ENCODE measurements at places on chromosomes 5 and 9.

DNA sequence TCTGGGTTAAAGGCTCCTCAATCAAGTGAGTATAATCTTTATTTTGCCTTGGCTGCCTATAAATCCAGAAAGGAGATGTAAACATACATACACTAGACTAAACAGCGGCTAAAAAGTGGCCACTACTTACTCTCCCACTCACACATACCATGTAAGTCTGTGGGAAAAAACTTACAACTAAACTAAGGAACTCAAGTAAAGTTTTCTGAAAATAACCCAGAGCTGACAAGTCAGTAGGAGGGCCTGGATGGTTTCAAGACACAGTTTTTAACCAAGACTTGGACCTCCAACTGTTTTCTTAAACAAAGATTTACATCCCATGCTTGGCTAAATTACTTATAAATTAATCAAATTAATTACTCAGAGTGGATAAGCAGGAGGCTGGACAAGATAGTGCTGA is 64.5 kb downstream of the CEP120 start:
- DNase-seq, result no peak

- DNase-seq, result no peak
Observed at GRCh38 chr5:71681296-71681695, 37.8 kb upstream of the CARTPT start.

GRCh38 chr5:33465120-33465519 is 24.4 kb downstream of the TARS1 start:
- DNase-seq, result no peak

DNA sequence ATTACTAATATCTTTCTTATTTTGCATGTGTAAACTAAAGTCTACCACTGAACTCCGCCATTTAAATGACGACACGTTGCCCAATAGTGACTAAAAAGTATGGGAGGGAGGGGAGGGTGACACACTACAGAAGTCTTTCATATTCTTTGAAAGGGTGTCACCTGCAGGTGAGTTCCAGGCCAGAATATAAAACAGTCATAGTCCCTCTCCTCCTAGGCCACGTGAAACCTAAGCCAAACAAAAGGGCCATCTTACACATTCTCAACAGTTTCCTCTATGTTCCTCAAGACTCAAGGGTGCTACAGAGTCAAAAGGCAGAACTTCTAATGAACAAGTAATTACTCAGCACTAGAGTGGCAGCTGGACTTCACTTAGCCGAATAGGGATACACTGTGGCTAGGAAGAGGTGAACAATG is 6.4 kb downstream of the CEMIP2 start:
- DNase-seq, result no peak

- DNase-seq, result no peak
Observed at GRCh38 chr5:50898966-50899365, 232.5 kb downstream of the PARP8 start.

DNA sequence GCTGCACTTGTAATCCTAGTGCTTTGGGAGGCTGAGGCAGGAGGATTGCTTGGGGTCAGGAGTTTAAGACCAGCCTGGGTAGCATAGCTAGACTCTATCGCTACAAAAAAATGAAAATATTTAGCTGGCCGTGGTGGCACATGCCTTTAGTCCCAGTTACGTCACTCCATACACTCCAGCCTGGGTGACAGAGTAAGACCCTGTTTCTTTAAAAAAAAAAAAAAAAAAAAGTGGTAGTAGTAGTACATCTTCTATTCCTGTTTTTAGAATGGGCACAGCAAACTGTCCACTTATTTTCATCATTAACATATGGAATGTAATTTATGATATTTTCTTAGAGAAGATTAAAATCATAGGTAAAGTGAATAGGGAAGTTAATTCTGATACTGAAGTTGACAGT is 48.2 kb downstream of the TRIO start:
- DNase-seq, result no peak

- DNase-seq, result no peak
Observed at GRCh38 chr5:78503958-78504653, 143.7 kb downstream of the SCAMP1 start.

- DNase-seq, result no peak
Observed at GRCh38 chr5:81067406-81067805, 107.2 kb downstream of the RASGRF2 start.

- DNase-seq, result no peak
Observed at GRCh38 chr9:91301161-91301560, 60.6 kb downstream of the AUH start.

DNA sequence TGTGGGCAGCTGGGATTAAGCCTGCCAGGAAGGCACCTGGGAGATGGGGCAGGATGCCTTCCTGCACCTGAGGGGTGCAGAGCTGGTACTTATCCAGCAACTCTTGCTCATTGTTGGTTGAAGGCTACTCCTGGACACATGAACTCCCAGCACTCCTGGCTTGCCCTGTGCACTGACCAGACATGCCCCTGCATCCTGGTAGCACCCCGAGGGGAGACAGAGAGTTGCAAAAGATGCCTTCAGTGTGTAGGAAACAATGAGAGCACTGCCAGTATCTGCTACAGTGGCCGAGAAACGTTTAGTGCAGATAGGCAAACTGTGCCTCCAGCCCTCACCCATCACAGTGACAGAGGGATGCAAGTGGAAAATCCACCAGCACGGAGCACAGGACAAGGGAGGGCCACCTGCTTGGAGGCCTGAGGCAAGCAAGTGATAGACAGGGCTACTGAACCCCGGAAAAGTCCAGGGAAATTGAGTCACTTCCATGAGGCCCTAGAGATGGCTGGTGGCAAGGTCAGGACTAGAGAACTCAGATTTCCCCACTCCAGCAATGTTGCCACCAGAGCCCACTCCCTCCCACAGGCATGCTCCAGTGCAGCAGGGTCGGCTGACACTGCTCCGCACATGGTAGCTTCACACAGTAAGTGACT is 171.1 kb downstream of the FSTL4 start:
- no peak for DNase-seq

DNA sequence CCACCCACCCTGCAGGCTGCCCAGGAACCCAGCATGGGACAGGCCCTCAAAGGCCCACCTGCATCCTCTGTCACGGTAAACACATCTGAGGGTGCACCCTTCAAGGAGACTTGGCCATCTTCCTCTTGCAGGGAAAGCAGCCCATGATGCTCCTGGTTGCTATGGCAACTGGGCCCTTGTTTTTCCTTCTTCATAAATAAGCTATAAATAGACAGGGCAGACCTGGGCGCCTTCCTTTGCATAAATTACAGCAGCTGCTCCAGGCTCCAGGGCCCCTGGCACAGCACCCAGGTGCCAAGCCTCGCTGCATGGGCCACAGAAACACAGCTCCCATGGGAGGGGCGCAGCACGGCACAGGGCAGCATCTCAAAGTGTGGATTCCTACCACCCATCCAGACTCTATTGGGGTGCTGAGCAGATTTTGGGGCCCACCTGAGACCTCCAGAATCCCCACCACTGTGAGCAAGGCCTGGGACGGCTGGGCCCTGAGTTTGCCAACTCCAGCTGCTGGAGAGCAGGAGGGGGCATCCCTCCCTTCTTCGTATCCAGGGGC is 5.8 kb upstream of the PSMB7 start:
- no peak for DNase-seq

Data from right kidney (tissue), 9 donors.